ENCODE measurements at places on chromosomes 16 and 17.
A peak's percentile ranks its signal among the peaks of the same experiment; 100 is the strongest.

DNA sequence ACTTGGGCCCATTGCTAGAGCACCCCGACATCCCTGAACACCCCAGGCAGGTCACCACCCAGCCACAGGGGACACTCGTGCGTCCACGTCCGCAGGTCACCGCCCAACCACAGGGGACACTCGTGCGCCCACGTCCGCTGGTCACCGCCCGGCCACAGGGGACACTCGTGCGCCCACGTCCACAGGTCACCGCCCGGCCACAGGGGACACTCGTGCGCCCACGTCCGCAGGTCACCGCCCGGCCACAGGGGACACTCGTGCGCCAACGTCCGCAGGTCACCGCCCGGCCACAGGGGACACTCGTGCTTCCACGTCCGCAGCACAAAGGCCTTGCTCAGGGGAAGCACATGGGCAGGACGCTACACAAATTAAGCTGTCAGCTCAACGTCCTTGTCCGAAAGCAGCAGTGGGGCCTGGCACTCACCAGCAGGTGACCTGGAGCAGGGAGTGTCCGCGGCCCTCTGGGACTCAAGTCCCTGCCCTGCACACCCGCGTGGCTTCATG is 17.7 kb downstream of the GALNS start:
- DNase-seq = no peak

DNA sequence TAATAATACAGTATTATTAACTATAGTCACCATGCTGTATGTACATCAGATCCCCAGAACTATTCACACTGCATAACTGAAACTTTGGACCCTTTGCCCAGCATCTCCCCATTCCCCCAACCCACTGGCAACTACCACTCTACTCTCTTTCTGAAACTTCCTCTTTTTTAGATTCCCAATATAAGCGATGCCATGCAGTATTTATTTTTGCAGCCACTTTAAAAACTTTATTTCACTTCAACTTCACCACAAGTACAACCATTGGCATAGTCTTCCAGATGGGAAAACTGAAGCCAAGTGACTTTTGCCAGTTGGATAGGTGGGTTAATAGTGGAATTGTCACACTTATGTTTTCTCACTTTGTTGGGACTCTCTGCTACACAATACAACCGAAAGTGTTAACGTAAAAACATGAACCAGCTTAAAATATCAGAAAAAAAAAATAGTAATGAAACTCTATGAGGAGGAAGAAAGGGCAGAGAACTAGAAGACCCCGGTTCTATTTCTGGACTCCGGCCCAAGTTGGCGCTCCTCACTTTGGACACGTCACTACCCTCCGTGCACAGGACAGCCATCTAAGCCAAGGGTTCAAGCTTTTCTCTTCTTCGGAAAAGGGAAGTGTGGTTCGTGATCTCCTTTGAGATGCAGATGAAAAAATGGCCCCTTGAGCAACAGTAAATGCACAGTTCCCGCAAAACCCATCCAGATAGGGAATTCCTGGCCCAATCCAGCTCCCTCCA is 743 bp downstream of the SHCBP1 start:
- DNase-seq = peak; percentile 39

GRCh38 chr17:21530311-21530710 is 154.2 kb downstream of the KCNJ12 start:
- no peak for DNase-seq

GRCh38 chr16:49340466-49340865 is 33.1 kb upstream of the C16orf78 start:
- DNase-seq = no peak

DNA sequence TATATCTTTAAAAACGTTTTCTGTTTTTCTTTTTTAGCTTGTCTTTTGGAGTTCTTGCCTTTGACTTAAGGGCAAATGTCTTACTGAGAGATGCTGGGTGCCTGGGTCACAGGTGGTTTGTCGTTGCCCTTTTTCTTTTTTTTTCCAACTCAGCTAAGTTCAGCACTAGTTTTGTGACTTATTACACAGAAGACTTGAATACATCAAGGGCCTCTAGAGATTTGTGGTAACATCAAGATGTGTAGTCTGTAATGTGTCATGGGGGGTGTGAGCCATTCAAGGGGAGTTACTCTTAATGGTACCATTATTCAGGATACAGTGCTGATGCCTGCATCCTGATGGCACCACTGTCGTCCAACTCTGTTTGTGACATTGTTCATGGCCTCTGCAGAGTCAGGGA is 95.1 kb downstream of the PRKCA start:
- DNase-seq = no peak

- no peak for DNase-seq
These were observed 9.9 kb downstream of the ANKRD40 start for GRCh38 chr17:50697663-50698272.
